ENCODE measurements at places on chromosomes 4 and X.

DNA sequence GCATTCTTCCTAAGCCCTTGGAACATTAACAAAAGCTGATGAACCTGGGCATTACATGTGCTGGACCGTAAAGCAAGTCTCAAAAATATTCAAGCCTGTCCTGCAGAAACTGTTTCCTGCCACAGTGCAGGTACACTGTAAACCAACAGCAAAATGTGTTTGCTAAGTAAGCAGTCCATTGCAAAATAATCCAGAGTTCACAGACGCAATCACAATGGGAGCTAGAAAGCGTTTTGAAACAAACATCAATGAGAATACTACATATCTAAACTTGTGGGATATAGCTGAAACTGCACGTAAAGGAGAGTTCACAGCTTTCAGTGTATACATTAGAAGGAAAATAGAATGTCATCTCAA, 61.6 kb downstream of the RGS12 start:
- DNase-seq, result no peak

GRCh38 chrX:136541294-136541693, 9.3 kb downstream of the VGLL1 start:
- no peak for DNase-seq

- DNase-seq, result no peak
These were observed 11.7 kb downstream of the NSD2 start for GRCh38 chr4:1882850-1883271.

GRCh38 chr4:52799813-52800212, 48.6 kb upstream of the ERVMER34-1 start:
- DNase-seq, result no peak

GRCh38 chr4:53640576-53641453, 49.5 kb upstream of the LNX1 start:
- DNase-seq, result no peak

- DNase-seq, result no peak
These were observed 47.8 kb upstream of the LEF1 start for GRCh38 chr4:108216510-108216909.

DNA sequence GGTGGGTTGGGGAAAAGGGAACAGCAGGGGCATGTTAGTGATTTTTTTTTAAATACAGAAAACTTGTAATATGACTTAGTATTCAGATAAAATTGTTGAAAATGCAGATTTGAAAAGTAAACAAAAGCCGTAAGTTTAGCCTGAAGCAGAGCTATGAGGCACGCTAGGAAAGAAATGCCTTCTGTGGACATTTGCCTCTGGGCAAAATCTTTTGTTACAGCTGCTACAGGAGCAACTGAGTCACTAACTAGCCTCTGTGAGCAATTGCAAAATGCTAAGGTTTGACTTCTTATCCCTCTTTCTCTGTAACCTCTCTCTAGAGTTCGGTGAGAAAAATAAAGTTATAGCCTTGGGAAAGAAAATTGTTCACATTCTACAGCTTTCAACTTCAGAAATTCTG, 350.0 kb downstream of the SLC7A11 start:
- no peak for DNase-seq

DNA sequence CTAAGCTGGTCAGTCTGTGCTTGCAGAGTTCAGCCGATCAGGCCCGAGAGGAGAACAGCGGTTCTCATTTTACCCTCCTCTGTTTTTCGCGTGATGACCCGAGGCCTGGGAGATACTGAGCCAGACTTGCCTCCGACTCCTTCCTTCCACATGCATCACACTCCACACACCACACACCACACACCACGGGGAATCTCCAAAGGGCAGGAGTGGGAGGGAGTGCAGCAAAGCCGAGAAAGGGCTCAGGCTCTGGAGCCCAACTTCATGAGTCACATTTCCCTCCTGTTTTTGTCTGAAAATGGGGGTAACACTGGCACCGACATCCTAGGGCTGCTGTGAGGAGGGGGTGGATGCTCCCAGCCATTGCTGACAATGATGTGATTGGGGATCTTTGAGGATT, 38.9 kb downstream of the TKTL1 start:
- no peak for DNase-seq

DNA sequence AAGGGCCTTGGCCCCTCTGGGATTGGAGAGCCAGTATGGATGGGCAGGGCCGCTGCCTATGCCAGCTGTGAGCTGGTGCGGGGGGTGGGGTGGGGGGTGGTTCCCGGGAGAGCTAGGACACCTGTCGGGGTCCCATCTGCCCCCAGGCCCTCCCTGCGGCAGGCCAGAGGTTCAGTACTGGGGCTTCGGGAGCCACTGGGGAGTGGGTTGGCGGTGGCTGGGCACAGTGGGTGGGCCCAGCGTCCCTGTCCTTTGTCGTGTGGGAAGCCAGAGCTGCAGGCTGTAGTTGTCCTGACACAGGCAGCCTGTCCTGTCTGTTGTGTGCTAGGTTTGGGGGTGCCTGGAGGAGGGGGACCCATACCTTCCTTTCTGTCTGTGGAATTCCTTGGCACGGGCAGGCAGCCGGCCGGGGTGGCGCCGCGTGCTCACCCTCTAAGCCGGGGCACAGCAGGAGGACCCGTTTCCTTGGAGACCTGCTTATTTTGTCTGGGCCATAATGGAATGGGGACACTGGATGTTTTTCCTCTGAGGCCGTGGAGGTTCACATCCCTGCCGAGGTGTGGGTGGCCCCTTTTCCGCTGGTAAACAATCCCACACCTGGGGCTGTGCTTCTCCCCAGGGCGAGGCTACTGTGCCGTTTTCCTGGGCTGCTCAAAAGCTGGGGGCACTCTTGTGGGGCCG, 14.8 kb downstream of the DOK7 start:
- no peak for DNase-seq

- DNase-seq, result no peak
These were observed 228.0 kb downstream of the PALLD start for GRCh38 chr4:168724686-168725411.

DNA sequence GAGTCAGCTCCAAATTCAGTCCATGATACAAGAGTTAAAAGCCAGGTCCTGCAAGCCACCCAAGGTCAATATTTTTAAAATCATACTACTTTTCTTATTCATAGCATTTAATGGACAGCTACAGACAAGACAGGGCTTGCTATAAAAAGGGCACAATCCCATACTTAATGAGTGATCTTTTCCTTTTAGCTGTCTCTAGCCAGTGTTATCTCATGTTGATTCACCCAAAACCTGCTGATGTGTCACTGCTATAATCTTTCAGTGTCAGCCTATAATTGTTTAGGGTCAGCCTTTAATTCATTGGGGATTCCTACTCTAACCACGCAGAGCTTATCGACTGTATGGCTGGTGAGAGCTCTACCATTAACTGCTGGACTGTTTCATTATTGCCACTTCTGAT, 51.2 kb upstream of the HCCS start:
- DNase-seq, result no peak

GRCh38 chrX:110384490-110384889, 25.8 kb downstream of the RTL9 start:
- DNase-seq, result no peak

GRCh38 chrX:37817176-37817575, 30.2 kb downstream of the DYNLT3 start:
- no peak for DNase-seq

DNA sequence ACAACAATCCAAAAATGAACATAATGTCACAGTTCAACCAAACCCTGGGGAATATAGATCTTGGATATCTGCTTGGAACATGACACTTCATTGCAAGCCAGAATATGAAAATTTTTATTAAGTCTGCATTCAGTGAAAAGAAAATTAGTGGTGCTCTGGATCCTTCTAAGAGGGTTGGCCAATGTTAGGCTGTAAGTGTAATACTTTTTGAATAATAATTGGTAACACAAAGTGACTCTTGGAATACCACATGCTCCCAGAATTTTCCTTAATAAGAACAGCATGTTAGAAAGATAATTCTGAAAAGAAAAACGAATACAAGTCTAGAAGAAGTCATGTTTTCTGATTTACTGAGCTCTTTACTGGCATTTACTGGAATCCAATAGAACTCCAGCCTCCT, 175.8 kb downstream of the RASL11B start:
- DNase-seq, result no peak

- DNase-seq, result no peak
These were observed 2.6 kb upstream of the NDUFC1 start for GRCh38 chr4:139304920-139305319.

- no peak for DNase-seq
These were observed 439.8 kb upstream of the NR3C2 start for GRCh38 chr4:148881860-148882643.

DNA sequence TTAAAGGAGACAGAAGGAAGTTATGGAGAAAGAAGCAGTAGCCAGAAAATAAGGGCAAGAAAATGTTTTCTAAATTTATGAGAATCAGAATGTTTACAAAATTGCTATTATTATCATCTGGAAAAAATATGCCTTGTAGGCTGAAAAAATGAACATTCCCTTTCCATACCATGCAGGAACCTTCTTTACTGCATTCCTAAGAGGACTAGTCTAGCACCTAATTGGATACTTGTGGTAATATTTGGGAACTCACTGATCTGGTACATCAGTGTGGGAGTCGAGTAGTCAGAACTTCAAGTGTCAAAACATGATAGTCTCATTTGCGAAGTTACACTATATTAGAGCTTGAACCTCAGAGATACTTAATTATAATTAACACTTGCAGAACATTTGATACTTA, 51.9 kb downstream of the TET2 start:
- DNase-seq, result no peak

- DNase-seq, result no peak
These were observed 190.3 kb upstream of the GATB start for GRCh38 chr4:151950993-151951670.

DNA sequence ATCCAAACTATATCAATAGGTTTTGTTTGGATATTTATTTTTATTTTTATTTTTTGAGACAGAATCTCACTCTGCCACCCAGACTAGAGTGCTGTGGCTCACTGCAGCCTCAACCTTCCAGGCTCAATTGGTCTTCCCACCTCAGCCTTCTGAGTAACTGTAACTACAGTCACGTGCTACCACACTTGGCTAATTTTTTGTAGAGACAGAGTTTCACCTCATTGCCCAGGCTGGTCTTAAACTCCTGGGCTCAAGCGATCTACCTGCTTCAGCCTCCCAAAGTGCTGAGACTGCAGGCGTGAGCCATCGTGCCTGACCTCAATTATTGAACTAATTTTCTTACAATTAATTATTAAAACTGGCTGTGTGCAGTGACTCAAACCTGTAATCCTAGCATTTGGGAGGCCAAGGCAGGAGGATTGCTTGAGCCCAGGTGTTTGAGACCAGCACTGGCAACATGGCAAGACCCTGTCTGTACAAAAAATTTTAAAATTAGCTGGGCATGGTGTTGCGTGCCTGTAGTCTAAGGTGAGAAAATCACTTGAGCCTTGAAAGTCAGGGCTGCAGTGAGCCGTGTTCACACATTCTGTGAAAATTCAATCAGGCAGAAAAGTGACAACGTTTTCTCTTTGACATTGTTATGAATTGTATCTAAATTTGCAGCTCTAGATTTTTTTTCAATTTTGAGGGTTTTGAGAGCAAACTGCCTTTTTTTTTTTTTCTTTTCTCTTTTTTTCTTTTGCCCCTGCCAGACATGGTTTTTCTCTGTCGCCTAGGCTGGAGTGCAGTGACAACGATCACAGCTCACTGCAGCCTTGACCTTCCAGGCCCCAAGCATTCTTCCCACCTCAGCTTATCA, 66.0 kb downstream of the UBE2K start:
- no peak for DNase-seq

- no peak for DNase-seq
These were observed 1.5 kb upstream of the NBDY start for GRCh38 chrX:56727531-56727930.

- DNase-seq, result no peak
These were observed 159.9 kb downstream of the CAMK2D start for GRCh38 chr4:113601636-113602035.

GRCh38 chrX:101208152-101208905, 11.3 kb upstream of the DRP2 start:
- DNase-seq, result no peak

- DNase-seq, result no peak
These were observed 1.9 kb upstream of the CITED1 start for GRCh38 chrX:72307646-72308051.

- DNase-seq, result no peak
These were observed 27.1 kb downstream of the CFAP299 start for GRCh38 chr4:80362578-80363181.

DNA sequence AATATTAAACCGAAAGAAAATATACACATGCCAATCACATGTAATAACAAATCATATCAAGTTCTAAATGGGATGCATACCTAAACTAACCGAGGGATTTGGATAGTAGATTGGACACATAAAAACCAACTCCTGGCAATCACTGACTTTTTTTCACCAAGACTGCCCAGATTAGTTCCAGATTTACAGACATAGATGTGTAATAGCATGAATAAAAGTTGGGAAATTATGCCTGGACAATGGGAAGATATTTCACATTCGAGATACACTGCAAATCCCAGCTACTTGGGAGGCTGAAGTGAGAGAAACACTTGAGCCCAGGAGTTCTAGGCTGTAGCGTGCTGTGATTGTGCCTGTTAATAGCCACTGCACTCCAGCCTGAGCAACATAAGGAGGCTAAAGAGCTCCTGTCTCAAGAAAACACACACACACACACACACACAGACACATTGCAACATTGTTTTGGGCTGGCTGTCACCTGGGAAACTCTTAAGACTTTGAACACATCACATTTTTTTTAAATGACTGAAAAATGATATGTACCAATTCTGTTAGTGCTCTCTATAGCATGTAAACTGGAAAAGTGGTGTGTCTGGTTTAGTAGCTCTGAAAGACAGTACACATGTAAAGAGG, 5.7 kb downstream of the RAB40A start:
- DNase-seq, result no peak

DNA sequence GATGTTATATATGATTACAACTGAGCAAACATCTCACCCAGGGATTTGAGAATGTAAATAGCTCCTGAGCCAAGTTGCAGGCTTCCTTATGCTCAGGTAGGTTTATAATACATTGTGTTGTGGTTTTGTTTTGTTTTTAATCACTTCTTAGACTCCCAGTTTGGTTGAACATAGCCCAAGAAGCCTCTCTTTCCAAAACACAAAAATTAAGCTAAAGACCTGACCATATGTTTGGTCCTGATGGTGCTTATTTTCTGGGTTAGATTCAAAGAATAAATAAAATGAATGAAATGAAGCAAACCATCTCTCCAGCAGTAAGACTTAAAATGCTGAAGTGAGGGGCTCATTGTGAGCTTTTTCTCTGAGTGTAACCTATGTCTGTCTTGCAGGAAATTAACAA, 93.5 kb downstream of the GRXCR1 start:
- no peak for DNase-seq

DNA sequence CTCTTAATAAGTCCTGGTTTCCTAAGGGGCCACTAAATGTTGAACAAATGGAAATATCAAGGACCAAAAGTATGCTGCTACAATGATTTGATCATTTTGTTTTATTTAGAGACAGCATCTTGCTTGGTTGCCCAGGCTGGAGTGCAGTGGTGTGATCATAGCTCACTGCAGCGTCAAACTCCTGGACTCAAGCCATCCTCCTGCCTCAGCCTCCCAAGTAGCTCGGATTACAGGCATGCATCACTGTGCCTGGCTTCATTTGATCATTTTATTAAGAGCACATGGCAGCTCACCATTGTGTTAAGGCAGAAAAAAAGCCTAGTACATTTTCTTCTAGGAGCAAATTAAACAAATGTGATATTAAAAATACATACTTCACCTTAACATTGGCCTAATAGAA, 52.7 kb downstream of the DCLK2 start:
- no peak for DNase-seq

- peak; percentile 47 for DNase-seq
These were observed at the start of gene FAAH2 for GRCh38 chrX:57286507-57287251. Gene FAAH2 (plus strand): TSS chrX:57286706. CDS start chrX:57286826, 120 bp downstream.

GRCh38 chrX:7372825-7373525, 225.0 kb upstream of the PUDP start:
- no peak for DNase-seq

- no peak for DNase-seq
These were observed 75.1 kb upstream of the CXorf66 start for GRCh38 chrX:140040386-140040785.

GRCh38 chrX:13266641-13267345, 53.1 kb downstream of the ATXN3L start:
- no peak for DNase-seq
